ENCODE measurements at places on chromosomes 6 and 20. TPM values are rescaled to one million over a fixed set of nuclear protein-coding genes. Genes with fewer than 3 reads are reported as not detected.

Gene PLCB1
- 12.6 TPM for polyA plus RNA-seq

Gene SIRPD
- not detected for polyA plus RNA-seq

Gene DEFB129
- not detected for polyA plus RNA-seq

Gene ISM1
- polyA plus RNA-seq = not detected

Gene HLA-G
- polyA plus RNA-seq = 2.1 TPM

Gene COL9A1
- not detected for polyA plus RNA-seq

- DNase-seq = no peak
- no peaks in the 10 kb centered on the region for H3K36me3 ChIP-seq
- H3K27ac ChIP-seq = peak overlapping the region; percentile 50
- peaks cover 44% of the 10 kb centered on the region for H3K4me1 ChIP-seq
- peaks cover 1% of the 10 kb centered on the region for H3K27me3 ChIP-seq
Measured at GRCh38 chr6:145814035-145814500, 527 bp downstream of the FBXO30 start.

- no peak for DNase-seq
- no peaks in the 10 kb centered on the region for H3K4me1 ChIP-seq
- no peaks in the 10 kb centered on the region for H3K36me3 ChIP-seq
- no peak overlapping the region for H3K27ac ChIP-seq
- H3K4me3 ChIP-seq = no peak overlapping the region
Measured at GRCh38 chr20:33284937-33285336, 1.9 kb downstream of the BPIFB1 start.

- H3K4me1 ChIP-seq = no peaks in the 10 kb centered on the region
- DNase-seq = no peak
- peaks cover 4% of the 10 kb centered on the region for H3K27me3 ChIP-seq
- H3K27ac ChIP-seq = no peak overlapping the region
- H3K36me3 ChIP-seq = no peaks in the 10 kb centered on the region
- no peak overlapping the region for H3K4me3 ChIP-seq
Measured at GRCh38 chr6:88561034-88561953, 395.1 kb upstream of the CNR1 start.

DNA sequence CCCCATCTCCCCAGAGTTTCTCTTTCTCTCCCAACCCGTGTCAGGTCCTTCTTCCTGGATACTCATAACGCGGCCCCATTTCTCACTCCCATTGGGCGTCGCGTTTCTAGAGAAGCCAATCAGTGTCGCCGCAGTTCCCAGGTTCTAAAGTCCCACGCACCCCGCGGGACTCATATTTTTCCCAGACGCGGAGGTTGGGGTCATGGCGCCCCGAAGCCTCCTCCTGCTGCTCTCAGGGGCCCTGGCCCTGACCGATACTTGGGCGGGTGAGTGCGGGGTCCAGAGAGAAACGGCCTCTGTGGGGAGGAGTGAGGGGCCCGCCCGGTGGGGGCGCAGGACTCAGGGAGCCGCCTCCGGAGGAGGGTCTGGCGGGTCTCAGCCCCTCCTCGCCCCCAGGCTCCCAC, at the start of gene HLA-F:
Gene HLA-F (plus strand): TSS at position 173 of the 404 bp plus-strand sequence. CDS start 30 bp downstream, at position 203.
- peaks cover 61% of the 10 kb centered on the region for H3K4me1 ChIP-seq
- DNase-seq = peak; percentile 93
- H3K36me3 ChIP-seq = peaks cover 34% of the 10 kb centered on the region
- H3K4me3 ChIP-seq = peak within 1 kb of the TSS; percentile 96
- peak within 1 kb of the TSS; percentile 100 for H3K27ac ChIP-seq

DNA sequence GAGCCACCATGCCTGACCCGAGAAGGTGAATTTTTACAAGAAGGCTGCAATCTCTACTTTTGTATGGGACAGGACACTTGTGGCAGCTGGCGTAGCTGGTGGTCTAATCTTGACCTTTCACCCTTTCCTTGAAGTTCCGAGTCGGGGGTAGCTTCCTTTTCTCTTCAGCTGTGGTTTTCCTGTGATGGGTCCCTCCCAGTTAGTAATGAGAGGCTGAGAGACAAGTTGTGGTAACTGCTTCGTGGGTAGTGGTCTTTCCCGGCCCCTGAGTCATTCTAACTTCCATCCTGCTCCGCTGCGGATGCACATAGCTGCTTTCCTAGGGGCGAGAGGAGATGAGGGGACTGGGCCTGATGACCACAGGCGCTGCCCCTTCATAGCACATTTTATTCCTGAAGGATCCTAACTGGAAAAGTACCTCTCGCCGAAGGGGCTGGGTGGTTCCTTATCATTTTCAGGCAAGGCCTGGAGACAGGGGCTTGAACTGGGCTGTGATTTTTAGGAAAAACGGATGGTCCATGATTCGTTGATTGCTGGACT, 3.1 kb downstream of the SYNJ2 start:
- peaks cover 70% of the 10 kb centered on the region for H3K4me1 ChIP-seq
- H3K27me3 ChIP-seq = peaks cover 4% of the 10 kb centered on the region
- DNase-seq = peak; percentile 36
- no peaks in the 10 kb centered on the region for H3K36me3 ChIP-seq

GRCh38 chr6:117919275-117919674, 12.2 kb downstream of the SLC35F1 start:
- H3K27ac ChIP-seq = no peak overlapping the region
- H3K36me3 ChIP-seq = no peaks in the 10 kb centered on the region
- H3K27me3 ChIP-seq = peaks cover 2% of the 10 kb centered on the region
- H3K4me1 ChIP-seq = no peaks in the 10 kb centered on the region
- DNase-seq = no peak

- no peak overlapping the region for H3K27ac ChIP-seq
- H3K4me1 ChIP-seq = no peaks in the 10 kb centered on the region
- H3K4me3 ChIP-seq = no peak overlapping the region
- no peak for DNase-seq
Measured at GRCh38 chr20:14838663-14839628, 501.5 kb upstream of the FLRT3 start.

DNA sequence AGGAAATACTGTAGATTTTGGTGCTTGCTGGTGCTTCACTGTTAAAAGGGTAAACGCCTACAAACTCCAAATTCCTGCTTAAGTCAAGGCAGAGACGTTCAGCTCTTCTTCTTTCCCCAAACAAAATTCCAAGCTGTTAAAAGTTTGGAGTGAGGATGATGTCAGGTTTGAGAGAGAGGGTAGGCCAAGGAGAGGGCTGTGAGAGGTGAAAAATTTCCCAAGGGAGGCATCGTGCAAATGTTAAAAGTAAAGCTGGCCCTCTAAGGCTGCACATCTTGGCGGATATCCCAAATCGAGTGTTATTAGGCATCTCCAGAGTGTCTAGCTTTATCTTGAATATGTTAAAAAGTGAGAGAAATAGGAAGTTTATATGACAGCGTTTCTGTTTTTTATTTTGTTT, 651.8 kb downstream of the QKI start:
- no peak overlapping the region for H3K4me3 ChIP-seq
- no peaks in the 10 kb centered on the region for H3K4me1 ChIP-seq
- no peaks in the 10 kb centered on the region for H3K36me3 ChIP-seq
- DNase-seq = no peak
- H3K27me3 ChIP-seq = peaks cover 3% of the 10 kb centered on the region
- H3K27ac ChIP-seq = no peak overlapping the region

- no peak overlapping the region for H3K27ac ChIP-seq
- no peak for DNase-seq
- peaks cover 2% of the 10 kb centered on the region for H3K27me3 ChIP-seq
- H3K4me3 ChIP-seq = no peak overlapping the region
- no peaks in the 10 kb centered on the region for H3K4me1 ChIP-seq
- H3K36me3 ChIP-seq = no peaks in the 10 kb centered on the region
Measured at GRCh38 chr20:44302026-44302669, 8.9 kb downstream of the FITM2 start.

GRCh38 chr6:13990796-13991195, 66.0 kb downstream of the RNF182 start:
- no peaks in the 10 kb centered on the region for H3K4me1 ChIP-seq
- no peak overlapping the region for H3K4me3 ChIP-seq
- DNase-seq = no peak

DNA sequence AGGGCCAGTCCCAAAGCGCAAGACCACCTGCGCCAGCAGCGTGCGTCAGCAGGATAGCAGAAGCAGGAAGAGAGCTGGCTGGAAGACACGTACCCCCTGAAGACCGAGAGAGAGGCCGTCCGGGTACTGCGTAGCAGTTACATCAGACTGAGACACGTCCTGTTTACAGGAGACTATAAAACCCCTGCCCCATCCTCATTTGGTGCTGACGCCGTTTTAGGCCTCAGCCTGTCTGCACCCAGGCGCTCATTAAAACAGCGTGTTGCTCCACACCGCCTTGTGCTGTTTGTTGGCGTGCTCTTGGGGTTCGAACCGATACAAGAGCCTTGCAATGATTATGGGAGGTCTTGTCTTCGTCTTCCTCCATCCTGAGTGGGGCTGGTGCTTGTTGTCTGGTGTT, 31.8 kb upstream of the ULBP3 start:
- no peak overlapping the region for H3K4me3 ChIP-seq
- H3K27me3 ChIP-seq = no peaks in the 10 kb centered on the region
- no peaks in the 10 kb centered on the region for H3K36me3 ChIP-seq
- H3K27ac ChIP-seq = no peak overlapping the region

DNA sequence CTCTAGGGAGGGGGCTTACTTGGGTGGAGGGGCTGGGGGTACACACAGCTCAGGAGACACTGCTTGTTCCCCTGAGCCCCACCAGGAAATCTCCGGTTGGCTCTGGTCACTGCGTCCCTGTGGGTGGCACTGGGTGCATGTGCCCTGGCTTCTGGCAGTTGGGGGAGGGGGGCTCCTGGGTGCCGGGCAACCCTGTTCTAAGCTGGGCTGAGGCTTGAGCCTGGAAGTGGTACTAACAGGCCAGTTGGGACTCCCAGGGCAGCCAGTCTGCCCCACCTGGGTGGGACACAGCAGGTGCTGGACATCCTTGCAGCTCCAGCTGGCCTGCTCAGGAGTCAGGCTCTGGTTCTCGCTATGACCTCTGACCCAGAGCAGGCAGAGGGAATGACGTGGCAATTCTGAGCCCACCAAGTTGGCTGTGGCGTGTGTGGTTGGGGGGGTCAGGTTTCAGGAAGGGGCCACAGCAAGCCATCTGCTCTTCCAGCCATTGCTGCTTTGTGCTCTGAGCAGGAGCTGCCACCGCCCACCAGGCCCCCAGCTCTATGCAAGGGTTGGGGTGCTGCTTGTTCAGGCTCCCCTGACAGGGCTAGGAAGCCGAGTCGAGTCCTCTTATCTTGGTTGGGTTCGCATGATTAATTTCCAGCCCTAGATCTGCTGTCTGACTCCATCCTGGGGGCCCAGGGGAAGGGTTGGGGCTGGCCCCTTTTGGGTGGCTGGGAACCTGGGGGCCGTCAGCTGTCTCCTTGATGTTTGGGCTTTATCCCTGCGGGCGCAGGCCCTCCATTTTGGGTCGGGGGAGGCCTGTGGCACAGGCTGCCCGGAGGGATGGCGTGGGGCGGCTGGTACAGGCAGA, 590 bp downstream of the C20orf204 start:
- peaks cover 7% of the 10 kb centered on the region for H3K27me3 ChIP-seq
- H3K36me3 ChIP-seq = no peaks in the 10 kb centered on the region
- no peak overlapping the region for H3K4me3 ChIP-seq
- H3K4me1 ChIP-seq = no peaks in the 10 kb centered on the region
- no peak for DNase-seq

GRCh38 chr6:11736601-11737000, 42.0 kb downstream of the ADTRP start:
- no peaks in the 10 kb centered on the region for H3K4me1 ChIP-seq
- H3K27me3 ChIP-seq = no peaks in the 10 kb centered on the region
- no peak for DNase-seq

- H3K4me1 ChIP-seq = peaks cover 13% of the 10 kb centered on the region
- peak overlapping the region; percentile 78 for H3K27ac ChIP-seq
- peak; percentile 58 for DNase-seq
- H3K4me3 ChIP-seq = peak overlapping the region; percentile 90
- H3K36me3 ChIP-seq = no peaks in the 10 kb centered on the region
Measured at GRCh38 chr20:38674092-38674764, 50.1 kb upstream of the SLC32A1 start.

All from immature natural killer cell (primary cell).